ENCODE measurements at places on chromosomes 4 and X. TPM values are rescaled to one million over a fixed set of nuclear protein-coding genes. Genes with fewer than 3 reads are reported as not detected.

SLITRK4 gene
- not detected for total RNA-seq

PNMA3 gene
- total RNA-seq = 0.90 TPM

RBBP7 gene
- total RNA-seq = 125 TPM

GPR143 gene
- 0.50 TPM for total RNA-seq

IL2RG gene
- 3.0 TPM for total RNA-seq

ZCCHC12 gene
- total RNA-seq = 1.2 TPM

PCDH11X gene
- total RNA-seq = 21.4 TPM

GPR50 gene
- total RNA-seq = not detected

TNIP3 gene
- 0.58 TPM for total RNA-seq

SLC7A11 gene
- total RNA-seq = 40.6 TPM

ITIH6 gene
- total RNA-seq = not detected

EMCN gene
- 7.9 TPM for total RNA-seq

TMEM150C gene
- 0.34 TPM for total RNA-seq

CT45A5 gene
- not detected for total RNA-seq

GUCY1B1 gene
- total RNA-seq = not detected

TRPC5OS gene
- not detected for total RNA-seq
